ENCODE measurements at places on chromosomes 4 and X.

DNA sequence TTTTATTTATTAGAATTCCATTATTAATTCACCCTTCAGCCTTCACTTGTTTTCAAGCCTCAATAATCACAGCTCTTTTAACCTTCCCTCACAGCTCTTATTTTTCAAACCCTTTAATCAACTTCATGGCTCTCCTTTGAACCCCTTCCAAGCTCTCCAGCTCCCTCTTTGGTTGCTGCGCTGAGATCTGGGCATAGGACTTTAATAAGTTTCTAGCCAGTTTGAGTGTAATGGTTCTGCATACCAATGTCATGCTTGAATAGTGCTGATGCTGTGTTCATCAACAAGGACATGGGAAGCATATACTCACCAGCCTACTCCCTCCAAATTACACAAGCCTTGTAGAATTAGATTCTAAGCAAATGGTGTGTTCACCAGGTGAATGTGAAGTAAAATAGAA is 3.5 kb upstream of the RNF212 start:
- no peak for DNase-seq

DNA sequence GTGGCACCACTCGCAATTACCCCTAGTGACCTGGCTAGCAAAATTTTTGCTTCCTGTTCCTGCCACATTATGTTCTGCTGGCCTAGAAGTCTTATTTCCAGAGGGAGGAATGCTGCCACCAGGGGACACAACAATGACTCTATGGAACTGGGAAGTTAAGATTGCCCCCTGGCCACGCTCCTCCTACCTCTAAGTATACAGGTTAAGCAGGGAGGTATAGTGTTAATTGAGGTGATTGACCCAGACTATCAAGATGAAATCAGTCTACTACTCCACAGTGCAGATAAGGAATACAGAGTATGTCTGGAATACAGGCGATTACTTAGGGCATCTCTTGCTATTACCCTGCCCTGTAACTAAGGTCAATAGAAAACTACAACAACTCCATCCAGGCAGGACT is 48.8 kb upstream of the SMARCAD1 start:
- no peak for DNase-seq

DNA sequence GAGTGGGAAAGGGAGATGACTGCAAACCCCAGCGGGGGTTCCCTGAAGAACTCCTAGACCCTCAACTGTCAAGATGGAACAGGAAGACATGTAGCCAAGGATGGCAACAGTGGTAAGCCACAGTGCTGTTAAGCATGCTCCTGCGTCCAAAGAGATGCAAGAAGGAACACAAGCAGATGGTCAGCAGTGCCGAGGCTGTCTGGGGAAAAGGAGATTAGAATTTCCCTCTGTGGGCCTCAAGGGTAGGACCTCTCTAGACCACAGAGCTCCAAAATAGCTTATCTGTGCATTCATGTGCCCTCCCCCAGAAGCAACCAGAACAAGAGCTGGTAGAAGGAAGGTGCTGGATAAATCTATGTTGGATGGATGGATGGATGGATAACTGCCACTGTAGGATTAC is 82.0 kb upstream of the CPEB2 start:
- no peak for DNase-seq

- DNase-seq = no peak
These were observed 460.4 kb upstream of the BOD1L1 start for GRCh38 chr4:14087921-14088320.

GRCh38 chr4:119261986-119262385 is 49.5 kb downstream of the USP53 start:
- no peak for DNase-seq

GRCh38 chrX:130788786-130789581 is 114.0 kb downstream of the ENOX2 start:
- DNase-seq = no peak

DNA sequence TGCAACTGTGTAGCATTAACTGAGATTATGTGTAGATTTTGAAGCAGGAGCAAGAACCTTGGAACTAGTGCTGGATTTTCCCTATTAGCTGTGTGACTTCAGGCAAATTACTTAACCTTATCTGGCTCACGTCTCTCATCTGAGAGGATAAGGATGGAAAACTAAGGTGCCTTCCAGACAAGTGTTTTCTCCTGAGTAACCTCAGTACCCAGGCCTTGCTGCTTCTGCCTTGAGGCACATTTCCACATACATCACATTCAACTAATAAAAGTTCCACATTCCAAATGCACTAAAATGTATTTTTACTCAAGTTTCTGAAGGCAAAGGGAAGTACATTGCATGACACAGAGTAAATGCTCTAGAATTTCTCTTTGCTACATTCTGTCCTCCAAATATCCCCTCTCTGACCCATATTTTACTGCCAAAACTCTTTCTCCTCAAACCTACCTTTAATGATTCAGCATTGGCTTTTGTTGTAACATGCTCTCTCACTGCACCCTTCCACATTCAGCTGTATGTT is 195.4 kb upstream of the ADGRL3 start:
- DNase-seq = no peak
